Activated T-cell treated with anti-CD3 and anti-CD28 coated beads, Interleukin-2, amount 50 U/mL, for 24 hours (primary cell): ENCODE measurements at places on chromosomes 2 and 18.

DNA sequence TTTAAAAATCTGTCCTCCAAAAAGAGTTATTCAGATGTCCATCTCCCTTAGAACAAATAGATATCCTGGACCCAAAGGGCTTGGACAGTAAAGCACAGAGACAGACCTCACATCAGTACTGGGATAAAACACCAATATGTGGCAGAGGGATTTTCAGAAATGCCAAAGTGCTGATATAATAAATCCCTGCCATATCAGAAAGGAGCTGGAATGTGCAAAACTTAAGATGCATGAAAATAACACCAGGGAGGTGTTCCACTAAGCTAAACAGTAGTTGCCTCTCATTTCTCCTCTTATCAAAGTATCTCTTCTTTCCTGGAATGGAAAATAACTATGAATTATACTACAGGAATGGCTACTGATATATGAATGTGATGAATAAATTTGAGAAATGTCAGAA, 13.2 kb downstream of the USP40 start:
- peaks cover 6% of the 10 kb centered on the region for H3K4me1 ChIP-seq
- no peaks in the 10 kb centered on the region for H3K27me3 ChIP-seq
- no peak overlapping the region for H3K27ac ChIP-seq

GRCh38 chr2:74383254-74383653, 3.1 kb upstream of the DCTN1 start:
- DNase-seq: no peak
- H3K4me3 ChIP-seq: no peak overlapping the region
- H3K27me3 ChIP-seq: no peaks in the 10 kb centered on the region

GRCh38 chr2:38700881-38701458, 35.1 kb downstream of the GALM start:
- H3K27ac ChIP-seq: peak overlapping the region; percentile 84
- peaks cover 64% of the 10 kb centered on the region for H3K4me1 ChIP-seq
- H3K27me3 ChIP-seq: no peaks in the 10 kb centered on the region
- DNase-seq: no peak
- peak overlapping the region; percentile 37 for H3K4me3 ChIP-seq

- H3K4me1 ChIP-seq: peaks cover 15% of the 10 kb centered on the region
- no peak overlapping the region for H3K27ac ChIP-seq
- no peak overlapping the region for H3K4me3 ChIP-seq
- no peaks in the 10 kb centered on the region for H3K36me3 ChIP-seq
Observed at GRCh38 chr2:54755641-54756326, 32.3 kb downstream of the EML6 start.

DNA sequence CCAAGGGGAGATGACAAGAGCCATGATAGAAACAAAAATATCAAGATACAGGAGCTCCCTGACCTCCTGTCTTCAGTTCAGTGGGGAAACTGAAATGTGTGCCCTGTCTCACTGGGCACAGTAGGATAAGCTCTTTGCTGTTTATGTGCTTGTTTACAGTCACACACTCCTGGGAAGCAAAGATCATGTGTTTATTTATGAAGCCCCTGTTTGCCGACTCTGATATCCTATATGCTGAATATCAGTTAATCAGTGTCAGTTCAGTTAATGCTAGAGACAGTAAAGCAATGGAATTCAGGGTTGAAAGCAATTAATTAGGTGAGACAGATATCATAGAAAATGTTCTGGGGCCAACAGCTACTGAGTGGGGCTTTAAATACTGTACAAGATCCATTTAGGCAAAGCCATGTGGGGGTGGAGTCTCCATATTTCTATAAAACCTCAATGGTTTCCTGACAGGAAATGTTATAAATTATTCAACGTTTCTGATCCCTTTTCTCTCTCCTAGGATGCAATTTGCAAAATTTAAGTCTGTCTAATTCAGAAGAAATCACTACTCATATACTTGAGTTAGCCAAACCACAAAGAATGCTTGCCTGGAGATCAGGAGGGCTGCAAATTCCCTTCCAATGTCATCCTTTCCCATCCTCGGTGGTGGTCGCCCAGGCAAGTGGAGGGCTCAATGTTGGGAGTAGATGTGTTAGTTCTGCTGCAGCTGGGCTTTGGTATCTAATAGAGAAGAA, 551.3 kb downstream of the CMPK2 start:
- H3K36me3 ChIP-seq: no peaks in the 10 kb centered on the region
- no peak overlapping the region for H3K4me3 ChIP-seq
- H3K27ac ChIP-seq: no peak overlapping the region
- DNase-seq: no peak

DNA sequence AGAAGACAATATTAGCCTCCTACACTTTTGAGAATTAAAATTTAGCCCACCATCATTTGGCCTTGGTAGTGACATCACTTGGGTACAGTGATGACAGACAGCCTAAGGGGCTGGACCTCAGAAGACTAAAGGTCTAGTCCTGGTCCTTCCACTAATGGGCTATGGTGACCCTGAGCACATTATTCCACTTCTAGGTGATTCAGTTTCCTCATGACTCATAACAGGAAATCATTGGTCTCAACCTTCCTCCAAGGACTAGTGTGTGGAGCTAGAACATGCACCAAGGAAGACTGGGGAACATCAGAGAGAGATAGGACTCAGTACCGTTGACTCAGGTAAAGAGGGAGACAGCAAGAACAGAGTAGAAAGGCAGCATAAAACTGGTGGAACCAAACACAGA, 64.0 kb downstream of the TFCP2L1 start:
- no peaks in the 10 kb centered on the region for H3K36me3 ChIP-seq
- H3K27ac ChIP-seq: no peak overlapping the region
- no peaks in the 10 kb centered on the region for H3K27me3 ChIP-seq
- no peaks in the 10 kb centered on the region for H3K4me1 ChIP-seq
- no peak overlapping the region for H3K4me3 ChIP-seq

DNA sequence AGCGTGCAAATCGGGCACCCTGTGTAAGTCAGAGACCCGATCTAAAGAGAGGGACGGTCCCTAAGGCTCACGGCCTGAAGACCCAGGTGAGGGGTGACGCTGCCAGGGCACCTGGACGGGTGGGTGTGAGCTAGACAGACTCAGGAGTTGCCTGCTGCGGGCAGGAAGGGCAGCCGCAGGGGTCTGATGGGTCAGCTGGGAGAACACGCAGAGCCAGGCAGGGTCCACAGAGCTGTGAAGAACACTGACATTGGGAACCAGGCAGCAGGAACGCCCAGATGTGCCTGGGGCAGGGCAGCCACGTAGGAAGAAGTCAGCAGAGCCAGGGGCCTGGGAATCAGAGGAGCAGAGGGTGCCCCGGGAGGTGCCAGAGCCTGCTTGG, 25.9 kb downstream of the HDAC4 start:
- no peaks in the 10 kb centered on the region for H3K27me3 ChIP-seq
- no peak overlapping the region for H3K27ac ChIP-seq
- peaks cover 19% of the 10 kb centered on the region for H3K36me3 ChIP-seq
- H3K4me3 ChIP-seq: no peak overlapping the region
- H3K4me1 ChIP-seq: peaks cover 9% of the 10 kb centered on the region

GRCh38 chr2:32706815-32707579, 79.1 kb downstream of the TTC27 start:
- H3K4me3 ChIP-seq: no peak overlapping the region
- H3K27me3 ChIP-seq: no peaks in the 10 kb centered on the region
- H3K36me3 ChIP-seq: peaks cover 74% of the 10 kb centered on the region
- peaks cover 7% of the 10 kb centered on the region for H3K4me1 ChIP-seq
- H3K27ac ChIP-seq: no peak overlapping the region

- peaks cover 47% of the 10 kb centered on the region for H3K36me3 ChIP-seq
- no peak for DNase-seq
- no peak overlapping the region for H3K27ac ChIP-seq
- H3K4me1 ChIP-seq: peaks cover 56% of the 10 kb centered on the region
- no peaks in the 10 kb centered on the region for H3K27me3 ChIP-seq
Observed at GRCh38 chr2:180983468-180984242, 3.2 kb downstream of the UBE2E3 start.

- H3K4me1 ChIP-seq: peaks cover 63% of the 10 kb centered on the region
- H3K27me3 ChIP-seq: no peaks in the 10 kb centered on the region
- H3K36me3 ChIP-seq: peaks cover 15% of the 10 kb centered on the region
- H3K27ac ChIP-seq: peak overlapping the region; percentile 93
Observed at GRCh38 chr18:23232331-23232730, 97.0 kb downstream of the CABLES1 start.

- H3K4me3 ChIP-seq: no peak overlapping the region
- no peaks in the 10 kb centered on the region for H3K36me3 ChIP-seq
- H3K27ac ChIP-seq: no peak overlapping the region
Observed at GRCh38 chr2:240290432-240291336, 144.8 kb upstream of the GPC1 start.

GRCh38 chr2:55869637-55870325, 53.8 kb downstream of the EFEMP1 start:
- no peak overlapping the region for H3K4me3 ChIP-seq
- no peaks in the 10 kb centered on the region for H3K27me3 ChIP-seq
- H3K27ac ChIP-seq: no peak overlapping the region
- H3K4me1 ChIP-seq: no peaks in the 10 kb centered on the region
- DNase-seq: no peak

DNA sequence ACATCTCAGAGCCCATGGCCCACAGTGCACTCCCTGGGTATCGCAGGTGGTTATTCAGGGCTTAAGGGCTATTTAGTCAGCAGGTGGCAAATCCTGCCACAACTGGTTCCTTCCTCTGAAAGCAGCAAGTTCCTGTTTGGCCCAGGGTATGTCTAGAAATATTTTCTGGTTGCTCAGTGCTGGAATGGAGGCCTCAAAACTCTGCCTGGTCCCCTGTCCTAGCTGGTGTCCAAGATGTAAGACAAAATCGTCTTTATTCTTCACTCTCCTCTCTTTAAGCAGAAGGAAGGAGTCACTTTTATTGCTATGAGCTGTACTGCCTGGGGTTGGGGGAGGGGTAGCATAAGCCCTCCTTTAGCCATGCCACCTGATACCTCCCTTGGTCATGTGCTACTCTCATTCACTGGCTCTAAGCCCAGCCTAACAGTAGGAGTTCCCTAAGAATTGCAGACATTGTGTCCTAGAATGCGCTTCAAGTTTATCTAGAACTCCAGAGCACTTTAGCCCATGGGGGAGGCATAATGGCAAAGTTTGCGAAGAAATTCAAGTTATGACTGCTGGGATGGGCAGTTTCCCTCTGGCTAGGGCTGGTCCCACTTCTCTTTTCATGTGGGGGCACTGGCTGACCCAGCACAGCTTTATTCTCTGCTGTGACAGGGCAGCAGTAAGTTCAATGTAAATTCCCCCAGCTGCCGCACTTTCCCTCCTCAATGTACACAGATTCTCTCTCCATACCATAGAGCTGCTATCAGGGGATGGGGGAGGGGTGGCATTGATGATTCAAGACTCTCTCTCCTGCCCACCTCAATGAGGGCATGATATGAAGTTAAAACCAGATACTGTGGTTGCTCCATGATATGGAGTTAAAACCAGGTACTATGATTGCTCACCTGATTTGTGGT, 27.1 kb upstream of the CWC22 start:
- H3K4me1 ChIP-seq: no peaks in the 10 kb centered on the region
- H3K27ac ChIP-seq: no peak overlapping the region
- no peak overlapping the region for H3K4me3 ChIP-seq
- peaks cover 80% of the 10 kb centered on the region for H3K27me3 ChIP-seq
- DNase-seq: no peak

DNA sequence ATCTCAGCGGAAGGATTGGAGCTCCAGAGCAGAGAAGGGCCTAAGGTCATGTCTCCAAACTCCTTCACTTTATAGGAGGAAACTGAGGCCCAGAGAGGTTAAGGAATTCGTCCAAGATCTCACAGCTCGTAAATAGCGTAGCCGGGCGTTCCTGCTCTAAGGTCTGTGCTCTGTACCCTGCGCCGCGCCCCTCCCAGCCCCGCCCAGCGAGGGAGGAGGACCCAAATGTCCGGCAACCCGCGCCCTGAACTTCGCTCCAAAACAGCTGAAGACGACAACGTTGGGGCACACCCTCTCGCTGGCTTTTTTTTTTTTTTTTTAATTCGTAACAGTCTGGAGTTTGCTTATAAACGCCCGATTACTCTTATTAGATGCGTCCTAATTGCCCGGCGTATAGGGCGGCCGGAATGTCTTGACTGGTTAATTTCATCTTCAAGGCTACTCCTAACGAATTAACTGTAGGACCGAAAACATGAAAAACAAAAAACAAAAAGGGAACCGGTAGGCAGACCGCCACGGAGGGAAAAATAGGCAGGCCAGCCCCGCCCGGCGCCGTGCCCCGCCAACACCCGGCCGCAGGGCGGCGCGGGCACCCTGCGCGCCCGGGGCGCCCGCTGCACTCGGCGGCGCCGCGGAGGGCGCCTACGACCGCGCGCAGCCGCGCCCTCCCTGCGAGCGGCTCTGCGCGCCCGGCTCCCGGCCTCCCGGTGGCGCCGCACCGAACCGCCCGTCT, 928 bp upstream of the FOSL2 start:
- H3K27ac ChIP-seq: peak overlapping the region; percentile 96
- H3K4me1 ChIP-seq: peaks cover 37% of the 10 kb centered on the region
- peaks cover 8% of the 10 kb centered on the region for H3K36me3 ChIP-seq
- H3K4me3 ChIP-seq: peak overlapping the region; percentile 86

DNA sequence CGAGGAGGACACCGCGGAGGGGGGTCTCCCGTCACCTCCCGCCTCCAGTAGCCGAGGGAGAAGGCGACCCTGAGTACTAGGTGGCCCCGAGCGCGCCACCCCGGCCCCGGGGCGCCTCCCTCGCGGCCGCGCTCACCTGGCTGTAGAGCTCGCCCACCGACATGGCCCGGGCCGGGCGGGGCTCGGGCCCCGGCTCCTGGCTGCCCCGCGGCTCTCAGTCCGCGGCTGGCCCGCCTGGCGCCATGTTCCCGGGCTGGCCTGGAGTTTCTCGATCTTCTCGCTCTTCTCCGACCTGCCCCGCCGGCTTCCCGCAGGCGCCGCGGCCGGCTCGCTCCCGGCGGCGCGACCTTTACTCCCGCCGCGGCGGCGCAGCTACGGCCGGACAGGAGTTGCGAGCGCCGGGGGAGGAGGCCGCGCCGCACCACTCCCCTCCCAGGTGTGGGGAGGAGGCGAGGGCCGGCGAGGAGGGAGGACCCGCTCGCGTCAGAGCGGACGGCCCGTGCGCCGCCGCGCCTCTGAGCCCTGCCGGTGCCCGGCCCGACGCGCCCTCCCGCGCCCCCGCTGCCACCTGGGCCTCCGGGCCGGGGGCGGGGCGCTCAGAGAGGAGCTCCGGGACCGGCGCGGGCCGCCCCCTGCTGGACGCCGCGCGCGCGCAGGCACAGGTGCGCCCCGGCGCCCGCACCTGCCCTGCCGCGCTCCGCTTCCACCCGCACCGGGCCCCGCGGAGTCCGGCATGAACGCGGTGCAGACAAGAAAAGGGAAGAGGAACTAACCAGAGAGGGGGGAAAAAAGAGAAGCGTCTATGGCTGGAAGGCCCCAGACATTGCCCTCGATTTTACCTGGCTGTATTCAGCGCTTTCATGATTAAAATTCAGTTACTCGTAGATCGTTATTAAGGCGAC, at the start of gene MYO5B:
MYO5B (minus strand) TSS at position 517 of the 902 bp plus-strand sequence; CDS start at position 163, 354 bp downstream.
- peak; percentile 69 for DNase-seq
- peaks cover 78% of the 10 kb centered on the region for H3K27me3 ChIP-seq
- H3K4me1 ChIP-seq: peaks cover 19% of the 10 kb centered on the region
- no peak within 1 kb of the TSS for H3K27ac ChIP-seq
- H3K4me3 ChIP-seq: peak within 1 kb of the TSS; percentile 40

GRCh38 chr2:152564754-152565551, 152.3 kb downstream of the PRPF40A start:
- H3K36me3 ChIP-seq: no peaks in the 10 kb centered on the region
- no peak for DNase-seq
- no peak overlapping the region for H3K27ac ChIP-seq
- H3K4me3 ChIP-seq: no peak overlapping the region
- H3K4me1 ChIP-seq: peaks cover 1% of the 10 kb centered on the region
- peaks cover 35% of the 10 kb centered on the region for H3K27me3 ChIP-seq
